Effector CD8-positive, alpha-beta T cell (primary cell): ENCODE measurements at places on chromosomes 1 and 21.
A peak's percentile ranks its signal among the peaks of the same experiment; 100 is the strongest.

DNA sequence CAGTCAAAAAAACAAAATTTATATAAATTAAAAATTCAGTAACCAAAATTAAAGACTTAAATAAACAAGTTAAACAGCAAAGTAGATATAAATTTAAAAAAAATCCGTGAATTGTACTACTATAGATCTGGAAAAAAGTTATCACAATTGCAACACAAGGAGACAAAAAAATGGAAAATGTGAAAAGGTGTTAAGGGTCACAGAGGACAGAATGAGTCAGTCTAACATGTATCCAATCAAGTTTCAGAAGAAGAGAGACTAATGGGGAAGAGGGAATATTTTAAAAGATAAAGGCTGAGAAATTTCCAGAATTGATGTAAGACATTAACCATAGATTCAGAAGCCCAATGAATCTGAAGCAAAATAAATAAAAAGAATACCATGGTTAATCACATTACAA, 46.0 kb downstream of the USP24 start:
- no peak for DNase-seq

GRCh38 chr1:59510249-59510648, 213.4 kb downstream of the FGGY start:
- DNase-seq: no peak

DNA sequence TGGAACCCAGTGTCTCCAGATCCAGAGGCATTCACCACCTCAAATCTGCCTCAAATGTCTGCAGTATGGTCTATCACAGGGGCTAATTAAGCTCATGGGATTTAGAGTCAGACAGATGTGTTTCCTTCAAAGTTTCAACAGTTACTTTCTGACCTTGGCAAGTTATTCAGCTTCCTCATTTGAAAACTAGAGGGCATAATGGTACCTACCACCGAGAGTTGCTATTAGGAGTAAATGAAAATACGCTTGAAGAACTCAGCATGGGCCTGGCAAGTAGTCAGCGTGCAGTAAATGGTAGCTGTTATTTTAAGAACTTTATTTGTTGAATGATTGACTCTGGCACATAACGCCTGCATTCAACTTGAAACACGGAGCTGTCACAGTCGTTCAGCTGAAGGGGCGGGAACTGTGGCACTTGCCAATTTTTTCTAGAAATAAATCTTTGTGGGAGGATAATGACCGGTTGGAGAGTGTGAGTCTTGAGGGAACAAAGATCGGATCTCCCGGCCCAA, 1.2 kb upstream of the CAP1 start:
- no peak for DNase-seq

DNA sequence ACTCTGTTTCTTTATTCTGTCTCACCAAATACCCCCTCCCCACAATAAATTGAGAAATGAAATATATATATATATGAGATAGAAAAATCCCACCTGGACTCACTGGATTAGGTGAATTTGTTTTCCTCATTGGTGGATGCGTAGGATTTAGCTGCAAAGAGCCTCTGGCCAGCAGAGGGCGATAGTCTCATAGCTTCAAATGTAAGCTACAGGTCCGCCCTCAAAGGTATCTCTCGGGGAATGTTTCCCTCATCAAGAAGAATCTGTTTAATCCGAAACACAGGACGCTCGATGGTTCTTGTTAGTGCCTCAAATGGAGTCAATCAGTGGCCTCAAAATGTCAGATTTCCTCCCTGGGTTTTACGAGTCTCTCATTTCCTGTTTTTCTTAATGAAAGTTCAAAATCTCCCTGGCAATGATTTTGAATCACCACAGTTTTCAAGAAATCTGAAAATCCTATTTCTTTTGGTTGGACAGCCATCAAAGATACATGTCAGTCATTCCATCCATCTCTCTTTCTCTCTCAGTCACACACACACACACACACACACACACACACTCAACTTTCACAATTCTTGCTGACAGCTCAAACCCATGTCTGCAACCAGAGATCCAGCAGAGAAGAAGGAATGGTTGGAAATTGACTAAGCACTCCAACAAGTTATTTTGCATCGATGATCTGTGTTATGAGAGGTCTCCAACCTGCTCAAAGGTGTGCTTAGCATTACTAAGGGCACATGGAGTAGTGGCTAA, 13.9 kb upstream of the CAMK1G start:
- DNase-seq: peak; percentile 61

DNA sequence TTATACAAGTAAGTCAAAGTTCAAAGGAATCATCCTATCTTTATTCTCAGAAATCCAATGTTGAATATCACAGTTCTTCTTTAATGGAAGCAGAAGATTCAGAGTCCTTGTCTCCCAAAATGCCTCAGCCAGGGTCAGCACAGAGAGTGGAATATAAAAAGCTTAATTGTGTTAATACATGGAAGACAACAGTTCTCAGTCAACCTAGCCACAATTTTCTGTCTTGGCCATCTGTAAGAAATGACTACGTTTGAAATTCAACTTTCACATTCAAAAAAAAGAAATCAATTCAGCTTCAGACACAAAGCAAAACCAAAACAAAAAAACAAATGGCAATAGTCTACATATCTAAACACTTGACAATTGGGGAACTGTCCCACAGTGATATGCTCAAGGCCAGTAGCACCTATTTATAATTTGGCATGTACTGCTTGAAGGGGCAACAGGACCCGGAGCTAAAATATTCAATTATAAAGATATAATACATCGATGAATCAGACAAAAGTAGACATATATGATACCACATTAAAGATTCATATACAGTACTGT, 27.3 kb upstream of the GLIS1 start:
- no peak for DNase-seq

- peak; percentile 60 for DNase-seq
Observed at GRCh38 chr1:206803221-206803730, 31.0 kb upstream of the IL10 start.

GRCh38 chr1:231750818-231751362, 124.3 kb downstream of the DISC1 start:
- no peak for DNase-seq

- no peak for DNase-seq
Observed at GRCh38 chr1:32724678-32725614, 22.4 kb upstream of the SYNC start.

DNA sequence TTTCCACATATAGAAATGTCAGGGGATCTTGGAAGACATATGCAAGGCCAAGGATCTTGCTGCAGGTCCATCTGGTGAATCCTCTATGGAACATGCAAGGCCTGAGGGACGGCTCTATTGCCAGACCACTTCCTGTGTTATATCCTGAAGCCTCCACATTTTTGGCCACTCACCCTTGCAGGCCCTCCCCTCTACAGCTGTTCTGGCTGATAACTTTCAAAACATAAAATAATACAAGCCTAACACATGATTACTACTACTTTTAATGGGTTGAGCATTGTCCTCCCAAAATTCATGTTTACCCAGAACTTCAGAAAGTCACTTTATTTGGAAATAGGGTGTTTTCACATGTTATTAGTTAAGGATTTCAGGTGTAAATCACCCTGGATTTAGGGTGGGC, 18.5 kb upstream of the LYPLAL1 start:
- DNase-seq: no peak

DNA sequence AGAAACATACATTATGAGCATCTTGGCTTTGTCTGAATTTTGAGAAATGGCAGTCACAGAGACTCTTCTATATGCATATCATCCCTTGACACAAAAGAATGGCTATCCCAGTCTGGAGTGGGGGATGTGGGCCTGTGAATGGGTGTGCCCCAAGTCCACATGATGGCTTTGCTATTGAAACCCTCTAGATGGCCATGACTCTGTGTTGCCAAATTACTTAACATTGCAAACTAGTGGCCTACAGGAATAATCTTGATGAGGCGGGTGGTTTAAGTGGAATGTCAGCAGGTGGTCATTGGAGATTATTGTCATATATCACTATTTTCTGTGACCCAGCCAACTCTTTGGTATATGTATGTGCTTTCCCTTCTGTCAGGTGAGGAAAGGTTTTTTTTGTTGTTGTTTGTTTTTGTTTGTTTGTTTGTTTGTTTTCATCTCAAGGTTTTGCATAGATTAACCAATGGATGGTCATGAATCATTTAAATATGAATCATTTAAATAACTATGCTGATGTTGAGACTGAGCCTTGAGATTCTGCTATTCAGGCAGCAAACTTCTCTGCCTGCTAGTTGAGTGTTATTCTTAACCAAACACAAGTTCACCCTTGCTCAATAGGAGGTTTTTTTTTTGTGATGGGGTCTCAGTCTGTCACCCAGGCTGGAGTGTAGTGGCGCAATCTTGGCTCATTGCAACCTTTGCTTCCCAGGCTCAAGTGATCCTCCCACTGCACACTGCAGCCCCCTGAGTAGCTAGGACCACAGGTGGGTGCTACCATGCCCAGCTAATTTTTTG, 103.0 kb downstream of the NOS1AP start:
- DNase-seq: no peak

- no peak for DNase-seq
Observed at GRCh38 chr1:30902593-30903290, 5.8 kb downstream of the SDC3 start.

- DNase-seq: no peak
Observed at GRCh38 chr1:7299329-7299799, 471.7 kb upstream of the VAMP3 start.

DNA sequence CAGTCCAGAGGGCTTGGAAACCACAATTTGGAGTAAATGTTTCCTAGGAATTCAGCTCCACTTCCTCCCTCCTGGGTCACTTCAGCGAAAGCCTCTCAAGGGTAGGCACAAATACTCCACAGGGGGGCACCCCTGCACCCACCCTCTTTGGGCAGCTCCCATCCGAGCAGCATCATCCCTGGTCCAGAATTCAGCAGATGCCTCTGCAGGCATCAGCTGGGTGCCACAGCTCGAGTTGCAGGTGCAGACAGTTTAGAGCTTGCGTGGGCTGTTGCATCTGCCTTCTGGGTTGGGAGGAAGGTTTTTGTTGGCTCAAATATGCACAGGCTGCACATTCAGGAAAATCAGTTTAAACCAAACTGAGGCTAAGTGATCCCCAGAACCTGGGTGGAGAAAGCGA, 25.0 kb downstream of the KANK4 start:
- no peak for DNase-seq

- no peak for DNase-seq
Observed at GRCh38 chr1:74425676-74426075, 86.7 kb downstream of the LRRC53 start.

DNA sequence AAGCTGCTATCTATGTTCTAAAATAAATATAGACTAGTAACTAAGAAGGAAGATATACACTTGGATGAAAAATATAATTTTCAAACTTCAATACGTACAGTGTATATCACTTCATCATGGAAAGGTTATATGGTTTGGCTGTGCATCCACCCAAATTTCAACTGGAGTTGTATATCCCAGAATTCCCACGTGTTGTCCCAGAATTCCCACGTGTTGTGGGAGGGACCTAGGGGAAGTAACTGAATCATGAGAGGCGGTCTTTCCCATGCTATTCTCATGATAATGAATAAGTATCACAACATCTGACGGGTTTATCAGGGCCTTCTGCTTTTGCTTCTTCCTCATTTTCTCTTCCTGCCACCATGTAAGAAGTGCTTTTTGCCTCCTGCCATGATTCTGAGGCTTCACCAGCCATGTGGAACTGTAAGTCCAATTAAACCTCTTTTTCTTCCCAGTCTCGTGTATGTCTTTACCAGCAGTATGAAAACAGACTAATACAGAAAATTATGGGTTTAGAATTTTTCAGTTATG, 10.7 kb downstream of the NEGR1 start:
- DNase-seq: no peak

- no peak for DNase-seq
Observed at GRCh38 chr21:45551316-45551715, 9.1 kb upstream of the SLC19A1 start.

- no peak for DNase-seq
Observed at GRCh38 chr1:31372751-31373055, 173 bp downstream of the FABP3 start.

GRCh38 chr1:187537936-187538335, 709.2 kb downstream of the PLA2G4A start:
- DNase-seq: no peak

DNA sequence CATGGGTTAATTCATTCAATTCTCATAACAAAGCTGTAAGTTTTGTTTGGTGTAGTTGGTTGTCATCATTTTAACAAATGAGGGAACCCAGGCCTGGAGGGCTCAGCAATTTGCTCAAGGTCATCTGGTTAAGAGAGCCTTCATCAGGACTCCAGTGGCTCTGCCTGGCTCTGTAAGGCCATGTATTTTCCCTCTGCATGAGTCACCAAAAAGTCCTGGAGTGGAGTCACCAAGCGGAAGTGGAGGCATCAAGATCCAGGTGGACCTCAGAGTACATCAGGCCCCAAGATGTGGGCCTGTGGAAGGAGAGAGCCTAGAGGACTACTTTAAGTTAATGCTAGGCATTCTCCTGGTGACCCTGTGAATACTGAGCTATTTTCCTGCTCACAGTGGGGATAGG, 30.0 kb upstream of the RBM15 start:
- no peak for DNase-seq

GRCh38 chr1:96349896-96350295, 371.7 kb upstream of the PTBP2 start:
- no peak for DNase-seq

DNA sequence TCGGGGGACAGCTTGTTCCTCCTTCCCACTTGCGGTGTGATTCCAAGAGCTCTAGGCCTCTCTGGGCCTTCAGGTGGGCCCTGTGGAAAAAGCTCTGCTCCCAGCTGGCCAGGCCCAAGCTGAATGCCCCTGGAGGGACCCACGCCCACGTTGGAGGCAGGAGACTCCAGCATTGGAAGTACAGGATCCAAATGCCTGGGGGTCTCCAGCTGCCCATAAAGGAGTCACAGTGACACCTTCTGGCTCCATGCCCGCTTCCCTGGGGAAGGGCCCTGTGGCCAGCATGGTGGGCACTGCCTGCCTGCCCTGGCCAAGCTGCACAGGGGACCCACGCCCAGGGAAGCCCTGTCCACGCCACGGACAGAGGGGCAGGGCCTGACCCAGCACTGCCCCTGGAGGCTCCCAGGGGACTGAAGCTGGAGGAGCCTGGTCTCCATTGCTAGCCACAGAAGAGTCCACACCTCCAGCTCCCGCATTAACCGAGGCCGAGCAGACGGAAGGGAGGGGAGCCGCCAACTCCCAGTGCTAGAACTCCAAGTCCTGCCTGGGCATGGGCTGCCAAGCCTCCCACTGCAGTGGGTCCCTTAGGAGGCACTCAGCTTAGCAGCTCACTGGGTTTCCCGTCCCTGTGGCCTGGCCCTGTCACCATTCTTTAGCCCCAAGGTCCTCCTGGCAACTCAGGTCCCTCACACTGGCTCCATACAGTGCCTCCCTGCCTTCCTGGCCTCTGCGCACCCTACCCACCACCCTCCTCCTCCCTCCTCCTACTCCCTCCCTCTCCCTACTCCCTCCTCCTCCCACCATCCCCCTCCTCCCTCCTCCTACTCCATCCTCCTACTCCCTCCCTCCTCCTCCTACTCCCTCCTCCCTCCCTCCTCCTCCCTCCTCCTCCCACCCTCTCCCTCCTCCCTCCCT, 41.9 kb downstream of the WNT9A start:
- no peak for DNase-seq

DNA sequence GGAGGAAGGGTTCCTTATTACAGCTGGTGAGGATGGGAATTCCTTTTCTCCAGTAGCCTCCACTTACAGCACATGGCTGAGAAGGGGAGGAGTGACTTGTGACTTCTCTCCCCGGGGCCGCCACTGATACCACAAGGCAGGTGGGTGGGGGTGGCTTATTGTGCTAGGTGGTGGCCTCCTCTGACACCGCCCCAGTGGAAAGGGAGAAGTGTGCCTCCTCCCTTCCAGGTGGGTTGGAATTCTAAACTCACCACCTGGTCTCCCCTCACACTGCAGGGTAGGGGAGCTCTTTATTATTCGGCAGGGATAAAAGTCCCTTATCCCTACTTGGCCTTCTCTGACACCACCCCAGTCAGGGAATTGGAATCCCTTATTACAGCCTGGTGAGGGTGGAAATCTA, 89.5 kb downstream of the CCDC30 start:
- DNase-seq: no peak
